ENCODE measurements at places on chromosomes 6 and 20. TPM values are rescaled to one million over a fixed set of nuclear protein-coding genes. Genes with fewer than 3 reads are reported as not detected.

Gene PCK1
- 0.22 TPM for total RNA-seq

Gene LY6G6F
- not detected for total RNA-seq

Gene TMEM242
- 12.8 TPM for total RNA-seq

Gene IPCEF1
- 9.7 TPM for total RNA-seq

Gene KCNG1
- total RNA-seq: 10.2 TPM

DNA sequence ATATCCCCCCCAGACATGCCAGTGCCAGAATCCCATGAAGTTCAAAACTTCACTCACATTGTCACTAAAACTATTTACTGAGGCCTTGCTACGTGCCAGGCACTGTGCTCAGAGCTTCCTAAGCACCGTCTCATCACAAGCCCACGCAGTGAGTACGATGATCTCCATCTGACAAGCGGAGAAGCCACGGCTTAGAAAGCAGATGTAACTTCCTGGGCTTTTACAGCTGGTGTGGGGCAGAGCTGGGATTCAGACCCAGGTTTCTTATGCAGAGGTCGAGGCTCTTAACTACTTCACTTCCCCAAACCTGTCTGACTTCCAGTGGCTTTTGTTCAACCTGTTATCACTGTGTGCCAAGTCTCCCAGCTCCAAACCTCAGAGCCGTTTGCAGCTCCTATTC is 8.3 kb downstream of the MDGA1 start:
- DNase-seq: no peak

GRCh38 chr20:58576603-58576970 is 61.4 kb upstream of the APCDD1L start:
- DNase-seq: no peak

- DNase-seq: no peak
These were observed 1.4 kb upstream of the NRN1 start for GRCh38 chr6:6008089-6008647.

DNA sequence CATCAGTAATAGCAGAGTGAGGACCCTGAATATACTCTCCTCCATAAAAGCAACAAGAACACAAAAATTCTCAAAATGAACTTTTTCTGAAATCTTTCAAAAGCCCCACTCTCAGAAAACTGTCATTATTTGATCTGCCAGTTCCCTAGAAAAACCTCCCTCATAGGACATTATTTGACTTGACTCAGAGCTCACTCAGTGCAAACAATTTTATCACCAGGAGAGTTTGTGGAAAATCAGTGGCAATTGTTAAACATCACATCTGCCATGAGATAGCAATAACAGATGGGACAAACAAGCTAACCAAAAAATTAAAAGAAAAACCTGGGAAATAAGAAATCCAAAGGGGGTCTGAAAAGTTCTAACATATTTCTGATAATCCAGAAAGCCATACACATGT is 100.0 kb downstream of the ATG5 start:
- DNase-seq: no peak

- no peak for DNase-seq
These were observed 528.6 kb downstream of the PRKN start for GRCh38 chr6:162198925-162199324.

GRCh38 chr6:72916298-72916697 is 294.4 kb downstream of the KCNQ5 start:
- DNase-seq: no peak

- no peak for DNase-seq
These were observed 6.9 kb upstream of the RPS6KA2 start for GRCh38 chr6:166633732-166634535.

DNA sequence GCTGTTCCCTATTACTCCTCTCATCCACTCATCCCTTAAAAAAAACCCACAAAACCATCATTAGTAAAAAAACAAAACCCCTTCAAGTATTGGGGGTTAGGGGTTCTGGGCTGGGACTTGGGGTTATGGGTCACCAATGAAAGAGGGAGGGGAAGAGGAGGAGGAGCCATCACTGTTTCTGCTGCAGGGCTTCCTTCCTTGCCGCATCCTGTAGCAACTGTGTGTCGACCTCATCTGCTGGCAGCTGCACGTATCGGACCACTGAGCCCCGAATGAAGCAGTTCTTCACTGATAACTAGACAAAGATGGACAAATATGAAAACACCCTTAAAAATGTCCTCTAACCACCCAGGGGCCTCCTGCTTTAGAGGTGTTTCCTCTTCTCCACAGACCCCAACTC is 2.0 kb upstream of the VARS1 start:
- no peak for DNase-seq

DNA sequence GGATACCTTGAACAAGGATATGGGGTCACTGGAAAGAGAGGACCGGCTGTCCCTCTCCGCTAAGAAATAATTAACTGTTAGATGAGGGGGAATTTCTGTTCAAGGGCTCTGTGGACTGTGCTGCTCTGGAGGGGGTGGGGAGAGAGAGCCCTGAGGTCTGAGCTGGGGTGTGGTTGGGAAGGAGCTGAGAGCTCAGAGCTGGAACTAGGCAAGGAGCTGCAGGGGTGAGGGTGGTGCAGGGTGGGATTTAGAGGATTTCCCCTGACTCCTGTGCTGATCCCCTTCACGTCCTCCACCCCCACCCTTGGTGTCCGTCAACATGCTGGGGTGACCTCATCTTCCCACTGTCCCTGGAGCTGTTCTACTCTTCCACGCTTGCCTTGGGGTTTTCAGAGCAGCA is 52.5 kb downstream of the HLA-A start:
- DNase-seq: no peak

GRCh38 chr6:42083530-42083929 is 33.2 kb downstream of the TAF8 start:
- no peak for DNase-seq

DNA sequence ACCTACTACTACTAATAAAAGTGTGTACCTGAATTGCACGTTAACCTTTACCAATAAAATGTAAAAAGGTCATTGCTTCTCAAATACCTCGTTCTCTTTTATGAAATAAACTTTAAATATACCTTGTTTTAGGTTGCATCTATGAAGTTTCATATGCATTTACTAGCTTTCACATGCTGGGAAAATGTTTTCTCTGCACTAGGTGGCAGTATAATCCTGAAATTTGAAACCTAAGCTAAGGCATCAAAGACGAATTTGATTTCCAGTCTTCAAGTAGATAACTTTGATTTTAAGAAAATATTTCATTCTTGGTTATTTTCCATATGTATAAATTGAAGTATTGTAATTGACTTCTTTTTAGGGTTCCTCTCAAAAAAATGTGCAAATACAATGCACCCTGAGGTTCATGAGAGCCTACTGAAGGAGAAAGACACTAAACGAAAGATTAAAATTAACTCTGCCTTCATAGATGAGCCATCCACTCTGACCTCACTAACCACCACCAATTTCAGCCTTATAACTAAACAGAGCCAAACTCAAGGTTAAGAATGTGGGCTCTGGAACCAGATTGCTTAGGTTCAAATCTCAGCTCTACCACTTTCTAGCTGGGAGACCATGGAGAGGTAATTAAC is 7.3 kb upstream of the COL9A1 start:
- DNase-seq: no peak

DNA sequence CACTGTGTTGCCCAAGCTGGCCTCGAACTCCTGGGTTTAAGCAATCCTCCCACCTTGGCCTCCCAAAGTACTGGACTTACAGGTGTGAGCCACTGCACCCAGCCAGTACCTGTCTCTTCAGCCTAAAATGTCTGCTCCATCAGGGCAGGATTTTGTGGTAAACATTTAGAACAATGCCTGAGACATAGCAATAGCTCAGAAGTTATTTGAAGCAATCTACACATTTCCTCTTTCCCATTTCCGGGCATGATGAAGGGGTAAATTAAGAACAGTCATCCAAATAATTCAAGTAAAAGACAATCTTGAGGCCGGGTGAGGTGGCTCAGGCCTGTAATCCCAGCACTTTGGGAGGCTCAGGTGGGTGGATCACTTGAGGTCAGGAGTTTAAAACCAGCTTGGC is 69.0 kb upstream of the ZNF217 start:
- no peak for DNase-seq

- DNase-seq: no peak
These were observed 400.9 kb upstream of the POU3F2 start for GRCh38 chr6:98433325-98434056.
